ENCODE measurements at places on chromosomes 3 and 15. TPM values are rescaled to one million over a fixed set of nuclear protein-coding genes. Genes with fewer than 3 reads are reported as not detected.

FAM43A gene
- total RNA-seq: 5.3 TPM

BFSP2 gene
- not detected for total RNA-seq

GAP43 gene
- total RNA-seq: not detected

GALNT15 gene
- 26.0 TPM for total RNA-seq

ERC2 gene
- 4.7 TPM for total RNA-seq

RTP1 gene
- not detected for total RNA-seq

GBE1 gene
- 9.6 TPM for total RNA-seq

MITF gene
- total RNA-seq: 9.3 TPM

NAA50 gene
- total RNA-seq: 32.2 TPM

GRCh38 chr3:9769426-9770275 lies at the start of gene CAMK1:
CAMK1 (minus strand) TSS chr3:9769947; CDS start chr3:9767749, 2,198 bp downstream.
- peak; percentile 84 for DNase-seq

- no peak for DNase-seq
These were observed 278.3 kb downstream of the LRTM1 start for GRCh38 chr3:54649551-54649950.

- DNase-seq: no peak
These were observed 94.8 kb downstream of the SLC9A9 start for GRCh38 chr3:143753456-143753855.

DNA sequence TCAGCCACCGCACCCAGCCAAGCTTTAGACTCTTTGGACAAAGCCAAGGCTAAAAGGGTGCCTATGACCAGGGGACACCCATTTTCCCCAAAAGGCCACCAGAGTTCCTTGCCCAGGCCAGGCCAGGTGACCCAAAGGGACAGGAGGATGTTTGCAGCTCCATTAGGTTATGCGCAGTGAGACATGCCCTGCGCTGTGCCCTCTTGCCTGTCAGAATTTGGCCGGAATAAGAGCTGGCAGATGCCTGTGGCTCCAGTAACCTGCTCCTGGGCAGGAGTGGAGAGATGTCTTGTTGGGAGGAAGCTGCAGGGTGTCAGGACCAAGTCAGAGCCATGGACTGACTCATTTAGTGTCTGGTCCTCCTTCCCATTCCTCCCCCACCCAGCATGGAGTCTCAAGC lies 20.5 kb downstream of the DNASE1L3 start:
- no peak for DNase-seq

DNA sequence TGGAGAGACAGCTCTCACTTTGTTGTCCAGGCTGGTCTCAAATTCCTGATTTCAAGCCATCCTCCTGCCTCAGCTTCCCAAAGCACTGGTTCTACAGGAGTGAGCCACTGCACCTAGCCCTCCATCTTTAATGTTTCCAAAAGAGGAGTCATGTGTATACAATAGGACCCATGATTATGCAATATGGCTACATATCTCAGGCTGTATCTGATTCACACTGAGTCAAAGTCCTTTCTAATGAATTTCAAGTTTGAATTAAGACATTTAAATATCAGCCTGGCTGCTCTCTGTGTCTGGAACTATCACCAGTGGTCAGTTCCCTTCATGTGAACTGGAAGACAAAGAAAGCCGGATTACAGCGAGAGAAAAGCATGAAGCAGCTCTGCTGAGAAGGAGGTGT lies 90.5 kb downstream of the MINAR1 start:
- no peak for DNase-seq

GRCh38 chr15:31338318-31338878 lies 11.8 kb downstream of the KLF13 start:
- peak; percentile 65 for DNase-seq

GRCh38 chr3:38168151-38169026 lies 3.1 kb downstream of the OXSR1 start:
- no peak for DNase-seq

DNA sequence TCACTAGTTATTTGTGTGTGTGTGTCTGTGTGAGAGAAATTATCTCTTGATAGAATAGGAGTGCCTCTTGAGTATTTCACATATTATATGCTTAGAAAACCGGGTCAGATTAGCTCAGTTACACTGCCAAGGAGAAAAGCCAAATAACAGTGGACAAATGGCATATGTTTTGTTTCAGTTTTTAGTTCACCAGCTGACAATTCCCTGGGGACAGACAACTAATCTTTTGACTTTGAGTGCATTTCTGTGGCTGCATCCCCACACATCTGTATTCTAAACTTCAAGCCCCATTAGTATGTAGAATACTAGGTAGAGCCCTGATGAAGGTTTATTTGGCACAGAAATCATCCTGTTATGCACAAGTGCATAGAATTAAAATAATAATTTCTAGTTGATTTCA lies 227.7 kb upstream of the CNTN3 start:
- DNase-seq: no peak

GRCh38 chr15:63948971-63949370 lies 97.3 kb downstream of the DAPK2 start:
- no peak for DNase-seq

DNA sequence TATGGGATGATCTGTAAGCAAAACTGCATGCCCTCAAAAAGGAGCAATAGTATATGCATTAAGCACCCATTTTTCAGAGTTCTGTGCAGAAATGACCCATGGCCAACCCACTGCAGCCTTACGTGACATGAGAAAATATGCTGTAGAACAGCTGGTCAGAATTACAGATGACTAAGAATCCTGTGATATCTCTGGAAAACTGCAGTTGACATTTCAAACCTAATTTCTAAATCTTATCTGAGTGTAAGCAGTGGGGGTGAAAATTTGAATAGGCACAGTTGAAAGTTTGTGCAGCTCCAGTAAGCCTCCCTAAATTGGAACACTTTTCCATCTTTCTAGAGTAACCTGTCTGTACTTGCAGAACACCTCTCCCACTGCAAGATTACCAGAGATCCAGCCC lies 28.7 kb upstream of the COL6A6 start:
- no peak for DNase-seq

GRCh38 chr3:78888635-78889034 lies 879.2 kb downstream of the ROBO1 start:
- no peak for DNase-seq

DNA sequence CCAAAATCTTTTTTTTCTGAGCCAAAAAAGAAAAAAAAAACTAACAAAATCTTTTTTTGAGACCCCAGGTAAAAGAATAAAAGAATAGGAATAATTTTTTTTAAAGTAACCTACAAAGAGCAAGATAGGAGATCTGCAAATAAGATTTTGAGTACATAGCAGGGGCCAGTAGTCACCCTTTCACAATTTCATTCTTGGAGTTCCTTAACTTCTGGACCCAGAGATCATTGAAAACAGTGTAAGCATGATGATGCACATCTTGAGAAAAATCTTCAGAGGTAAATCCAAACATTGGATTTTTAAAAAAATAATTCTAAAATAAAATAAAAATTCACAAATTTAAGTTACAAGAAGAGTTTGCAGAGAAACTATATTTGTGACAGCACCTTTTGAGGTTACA lies 18.8 kb downstream of the TFRC start:
- DNase-seq: no peak

GRCh38 chr3:113828600-113828999 lies 10.0 kb upstream of the GRAMD1C start:
- no peak for DNase-seq

GRCh38 chr3:56157693-56158362 lies 310.4 kb downstream of the ERC2 start:
- DNase-seq: no peak

- DNase-seq: no peak
These were observed 57.6 kb upstream of the CSPG5 start for GRCh38 chr3:47636225-47636624.

- DNase-seq: no peak
These were observed 152.7 kb downstream of the SUCNR1 start for GRCh38 chr3:152026033-152026556.

DNA sequence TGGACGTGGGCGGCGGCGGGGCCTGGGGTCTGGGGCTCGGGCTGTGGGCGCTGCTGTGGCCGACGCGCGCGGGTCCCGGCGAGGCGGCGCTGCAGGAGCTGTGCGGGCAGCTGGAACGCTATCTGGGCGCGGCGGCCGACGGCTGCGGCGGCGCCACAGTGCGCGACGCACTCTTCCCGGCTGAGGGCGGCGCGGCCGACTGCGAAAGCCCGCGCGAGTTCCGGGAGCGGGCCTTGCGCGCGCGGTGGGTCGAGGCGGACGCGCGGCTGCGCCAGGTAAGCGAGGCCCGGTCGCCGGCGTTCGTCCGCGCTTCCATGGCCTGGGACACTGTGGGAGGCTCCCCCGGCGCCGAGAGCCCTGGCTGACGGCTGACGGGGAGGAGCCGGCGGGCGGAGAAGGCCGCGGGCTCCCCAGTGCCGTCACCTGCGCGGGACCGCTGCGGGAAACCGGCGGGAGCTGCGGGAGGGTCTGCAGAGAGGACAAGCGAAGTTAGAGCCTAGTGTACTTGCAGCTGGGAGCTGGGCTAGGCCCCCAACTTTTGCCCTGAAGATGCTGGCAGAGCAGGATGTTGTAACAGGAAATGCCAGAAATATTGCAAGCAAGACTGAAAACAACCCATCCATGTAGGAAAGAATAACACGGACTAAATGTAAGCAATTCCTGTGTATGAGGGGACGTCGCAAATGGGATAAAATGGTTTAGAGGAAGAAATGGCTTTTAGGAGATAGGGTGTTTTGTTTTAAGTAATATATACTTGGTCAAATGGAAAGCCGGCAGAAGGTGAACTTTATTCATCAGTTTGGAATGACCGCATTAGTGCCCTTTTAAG lies 847 bp downstream of the WHAMM start:
- DNase-seq: peak; percentile 46

DNA sequence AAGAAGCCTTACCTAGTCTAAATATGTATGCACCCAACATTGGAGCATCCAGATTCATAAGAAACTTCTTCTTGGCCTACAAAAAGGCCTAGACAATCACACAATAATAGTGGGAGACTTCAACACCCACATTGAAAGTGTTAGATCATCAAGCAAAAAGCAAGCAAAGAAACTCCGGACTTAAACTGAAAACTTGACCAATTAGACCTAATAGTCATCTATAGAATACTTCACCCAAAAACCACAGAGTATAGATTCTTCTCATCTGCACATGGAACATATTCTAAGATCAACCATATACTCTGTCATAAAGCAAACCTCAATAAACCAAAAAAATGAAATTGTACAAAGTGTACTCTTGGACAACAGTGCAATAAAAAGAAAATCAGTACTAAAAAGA lies 22.3 kb upstream of the OR5K4 start:
- no peak for DNase-seq

DNA sequence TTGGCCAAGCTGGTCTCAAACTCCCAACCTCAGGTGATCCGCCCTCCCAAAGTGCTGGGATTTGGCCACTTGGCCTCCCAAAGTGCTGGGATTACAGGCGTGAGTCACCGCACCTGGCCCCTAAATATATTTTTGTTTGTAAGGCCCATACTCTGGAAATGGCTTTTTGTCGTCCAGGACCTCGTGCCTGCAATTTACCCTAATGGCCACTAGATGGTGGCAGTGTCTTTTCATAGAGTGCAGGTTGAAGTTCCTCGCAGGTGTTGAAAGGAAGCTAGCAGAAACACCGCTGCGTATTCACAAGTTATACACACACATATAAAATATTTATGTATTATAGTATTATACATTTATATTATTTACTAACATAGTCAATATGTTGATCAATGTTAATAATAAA lies 97.2 kb downstream of the LRTM1 start:
- DNase-seq: peak; percentile 10

GRCh38 chr3:98565843-98566242 lies 27.6 kb downstream of the CPOX start:
- DNase-seq: no peak

DNA sequence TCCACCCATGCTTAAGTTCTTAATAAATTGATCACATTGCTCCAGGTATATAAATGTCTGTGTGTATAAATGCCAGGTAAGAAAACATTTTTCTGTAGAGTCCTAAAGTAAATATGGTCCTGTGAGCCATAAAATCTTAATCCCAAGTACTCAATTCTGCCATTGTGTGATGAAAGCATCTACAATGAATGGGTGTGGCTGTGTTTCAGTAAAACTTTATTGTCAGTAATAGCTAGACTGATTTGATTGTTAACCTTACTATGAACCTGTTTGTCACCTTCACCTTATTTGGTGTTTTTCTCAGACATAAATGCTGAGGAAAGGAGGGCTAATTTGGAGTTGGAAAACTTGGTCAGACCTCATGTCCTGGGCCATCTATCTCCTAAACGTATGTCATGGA lies 683.5 kb upstream of the GRM7 start:
- no peak for DNase-seq

GRCh38 chr3:74420538-74421124 lies 193.8 kb downstream of the CNTN3 start:
- DNase-seq: no peak

GRCh38 chr15:80560601-80561400 lies 134.3 kb upstream of the ABHD17C start:
- DNase-seq: no peak

DNA sequence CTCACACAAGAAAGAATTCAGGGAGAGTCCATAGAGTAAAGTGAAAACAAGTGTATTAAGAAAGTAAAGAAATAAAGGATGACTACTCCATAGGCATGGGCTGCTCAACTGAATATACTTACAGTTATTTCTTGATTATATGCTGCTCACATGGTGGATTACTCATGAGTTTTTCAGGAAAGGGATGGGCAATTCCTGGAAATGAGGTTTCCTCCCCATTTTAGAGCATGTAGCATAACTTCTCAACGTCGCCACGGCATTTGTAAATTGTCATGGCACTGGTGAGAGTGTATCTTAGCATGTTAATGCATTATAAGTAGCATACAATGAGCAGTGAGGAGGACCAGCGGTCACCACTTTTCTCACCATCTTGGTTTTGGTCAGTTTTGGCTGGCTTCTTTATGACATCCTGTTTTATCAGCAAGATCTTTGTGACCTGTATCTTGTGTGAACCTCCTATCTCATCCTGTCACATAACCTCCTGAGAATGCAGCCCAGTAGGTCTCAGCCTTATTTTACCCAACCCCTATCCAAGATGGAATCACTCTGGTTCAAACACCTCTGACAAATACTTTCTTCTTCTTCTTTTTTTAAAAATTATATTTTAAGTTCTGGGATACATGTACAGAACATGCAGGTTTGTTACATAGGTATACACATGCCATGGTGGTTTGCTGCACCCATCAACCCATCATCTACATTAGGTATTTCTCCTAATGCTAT lies 849.7 kb downstream of the TBL1XR1 start:
- DNase-seq: no peak

DNA sequence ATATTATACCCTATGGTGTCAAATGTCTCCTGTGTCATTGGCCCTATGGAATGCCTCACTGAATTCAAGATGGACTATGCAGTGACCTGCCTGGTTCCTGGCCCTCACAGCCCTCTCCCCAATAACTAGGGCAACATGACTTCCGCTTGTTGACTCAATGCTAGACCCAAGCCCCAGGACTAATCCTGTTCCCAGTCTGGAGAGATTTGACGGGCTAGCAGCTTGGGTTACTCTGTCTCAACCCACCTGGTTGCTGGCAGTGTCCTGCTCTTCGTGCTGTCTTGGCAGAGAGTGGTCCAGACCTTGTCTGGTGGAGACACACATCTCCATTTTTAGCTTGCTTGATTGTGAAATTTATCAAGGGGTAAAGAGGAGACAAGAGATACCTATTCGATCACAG lies 135.8 kb upstream of the HES1 start:
- DNase-seq: no peak

DNA sequence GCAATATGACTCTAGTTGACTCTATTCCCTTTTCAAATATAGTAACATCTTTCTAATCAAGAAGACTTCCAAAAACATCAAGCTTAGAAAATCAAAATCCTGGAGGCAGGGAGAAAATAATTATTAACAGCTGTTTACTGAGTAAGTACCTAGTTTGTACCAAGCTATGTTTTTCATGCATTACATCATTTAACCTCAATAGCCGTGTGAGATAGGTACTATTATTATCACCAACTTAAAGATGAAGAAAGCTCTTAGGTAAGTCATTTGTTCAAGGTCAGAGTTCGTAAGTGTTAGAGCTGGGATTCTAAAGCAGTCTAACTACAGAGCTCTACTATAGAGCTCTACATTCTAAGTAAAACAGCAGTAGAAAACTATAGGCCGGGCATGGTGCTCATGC lies 41.6 kb downstream of the GSK3B start:
- no peak for DNase-seq
